ENCODE measurements at places on chromosomes 6 and 20.

DNA sequence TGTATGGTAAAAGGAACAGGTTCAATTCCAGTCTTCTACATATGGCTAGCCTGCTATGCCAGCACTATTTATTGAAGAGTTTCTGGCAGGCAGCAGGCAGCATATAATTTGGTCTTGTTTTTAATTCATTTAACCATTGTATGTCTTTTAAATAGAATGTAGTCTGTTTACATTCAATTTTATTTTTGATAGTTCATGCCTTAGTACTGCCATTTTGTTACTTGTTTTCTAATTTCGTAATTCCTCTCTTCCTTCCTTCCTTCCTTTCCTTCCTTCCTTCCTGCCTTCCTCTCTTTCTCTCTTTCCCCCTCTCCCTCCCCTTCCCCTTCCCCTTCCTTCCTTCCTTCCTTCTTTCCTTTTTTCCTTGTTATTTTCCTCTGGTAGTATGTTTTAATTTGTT, 17.6 kb upstream of the OR2J2 start:
- DNase-seq: no peak

DNA sequence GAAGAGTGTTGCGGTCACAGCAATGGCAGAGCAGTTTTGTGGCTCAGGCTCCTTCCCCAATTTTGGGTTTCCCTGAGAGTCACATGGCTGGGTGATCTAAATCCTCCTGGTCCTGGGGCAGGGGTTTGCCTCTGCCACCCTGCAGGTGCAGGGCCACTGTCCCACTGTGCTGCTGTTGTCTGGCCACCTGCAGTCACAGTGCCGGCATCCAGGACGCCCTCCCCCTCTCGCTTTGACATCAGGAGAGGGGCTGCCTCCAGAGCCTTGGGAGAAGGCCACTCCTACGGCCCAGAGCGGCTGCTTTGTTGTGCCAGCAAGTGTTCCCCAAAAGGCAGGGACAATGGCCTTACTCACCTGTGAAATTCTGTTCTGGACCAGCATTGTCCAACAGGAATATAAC, 449.0 kb downstream of the QKI start:
- no peak for DNase-seq

DNA sequence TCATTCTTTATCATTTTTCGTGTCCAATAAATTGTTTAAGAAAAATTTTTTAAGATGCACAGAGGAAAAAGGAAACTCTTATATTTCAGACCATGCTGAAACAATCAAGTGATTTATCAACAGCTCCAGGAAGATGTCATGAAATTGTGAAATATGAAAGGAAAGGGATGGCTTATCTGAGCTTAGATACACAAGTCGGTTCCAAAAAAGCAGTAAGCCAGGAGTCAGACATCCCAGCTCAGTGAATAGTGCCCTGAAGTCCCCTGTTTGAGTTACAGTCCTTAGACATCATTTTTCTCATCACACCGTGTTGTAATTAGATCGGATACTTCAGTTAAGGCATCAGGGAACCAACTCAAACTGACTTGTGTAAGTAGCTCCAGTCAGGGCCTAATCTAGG, 91.0 kb upstream of the SSTR4 start:
- DNase-seq: no peak

DNA sequence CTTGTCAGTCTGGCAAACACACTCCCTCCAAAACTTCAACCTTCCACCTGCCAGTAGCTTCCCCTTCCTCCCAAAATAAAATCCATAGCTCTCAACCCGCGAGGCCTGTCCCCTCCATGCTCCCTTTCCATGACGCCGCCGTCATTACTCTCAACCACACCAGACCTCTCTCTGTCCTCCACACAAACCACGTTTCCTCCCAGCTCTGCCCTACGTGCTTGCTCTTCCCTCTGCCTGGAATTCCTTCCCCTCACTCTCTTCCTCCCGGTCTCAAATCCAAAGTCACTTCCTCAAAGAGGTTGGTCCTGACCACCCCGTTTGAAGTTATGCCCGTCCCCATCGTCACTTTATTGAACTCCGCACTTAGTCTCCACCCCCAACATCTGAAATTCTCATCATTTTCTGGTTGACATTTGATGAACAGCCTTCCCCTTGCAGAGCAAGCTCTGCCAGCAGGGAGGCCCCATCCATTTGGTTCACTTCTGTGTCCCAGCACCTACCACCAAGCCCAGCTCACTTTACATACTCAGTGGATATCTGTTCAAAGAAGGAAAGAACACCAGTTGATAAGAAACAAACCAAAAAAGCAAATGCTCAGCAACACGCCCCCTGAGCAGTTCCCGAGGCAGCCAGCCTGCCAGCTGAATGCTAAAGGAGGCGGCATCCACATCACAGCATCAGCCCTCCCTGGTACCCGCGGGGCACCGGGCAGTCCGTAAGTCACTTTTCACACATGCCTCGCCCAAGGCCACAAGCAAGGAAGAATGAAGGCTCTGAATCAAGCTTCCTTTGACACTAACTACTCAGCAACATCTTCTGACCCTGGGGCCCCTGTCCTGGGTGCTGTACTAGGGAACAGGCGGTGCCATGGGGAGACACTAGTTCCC, 125.0 kb downstream of the NFATC2 start:
- DNase-seq: no peak

DNA sequence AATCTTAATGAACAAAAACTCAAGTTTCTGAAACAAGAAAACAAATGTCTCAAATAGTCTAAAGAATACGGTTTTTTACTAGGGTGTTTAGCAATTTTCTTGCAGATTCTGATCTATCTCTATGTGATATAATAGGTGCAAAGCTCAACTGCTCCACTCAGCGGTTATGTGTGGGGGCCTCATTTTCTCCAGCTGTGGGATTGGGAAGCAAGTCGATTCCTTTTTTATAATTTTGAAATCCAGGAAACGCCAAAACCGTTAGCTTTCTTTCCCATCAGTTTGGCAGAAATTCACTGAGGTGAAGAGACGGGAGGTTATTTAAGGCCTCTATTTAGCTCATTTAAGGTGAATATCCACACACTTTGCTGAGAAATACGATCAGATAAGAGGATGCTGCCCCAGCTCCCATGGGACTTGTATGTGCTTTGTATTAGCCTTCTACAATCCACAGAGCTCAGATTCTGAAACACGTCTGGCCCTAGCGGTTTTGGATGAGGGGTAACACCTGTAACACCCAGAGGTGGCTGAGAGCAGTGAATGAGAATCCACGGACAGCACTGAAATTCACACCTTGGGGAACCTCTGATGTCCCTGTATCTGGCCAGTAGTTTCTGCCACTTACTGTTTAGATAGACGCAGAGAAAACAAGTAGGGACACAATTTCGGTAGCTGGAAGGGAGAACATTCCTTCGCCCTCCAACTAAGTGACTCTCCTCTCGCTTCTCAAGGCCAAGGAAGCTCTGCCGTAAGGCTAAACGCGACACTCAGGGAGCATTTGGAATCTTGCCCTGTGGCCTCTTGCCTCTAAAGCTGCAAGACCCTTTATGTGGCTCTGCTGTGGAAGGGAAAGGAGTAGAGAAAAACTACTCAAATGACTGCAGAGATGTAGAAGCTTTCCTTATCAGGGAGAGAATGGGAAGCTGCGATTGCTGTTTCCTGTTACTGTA, 6.5 kb upstream of the BCAS4 start:
- no peak for DNase-seq

DNA sequence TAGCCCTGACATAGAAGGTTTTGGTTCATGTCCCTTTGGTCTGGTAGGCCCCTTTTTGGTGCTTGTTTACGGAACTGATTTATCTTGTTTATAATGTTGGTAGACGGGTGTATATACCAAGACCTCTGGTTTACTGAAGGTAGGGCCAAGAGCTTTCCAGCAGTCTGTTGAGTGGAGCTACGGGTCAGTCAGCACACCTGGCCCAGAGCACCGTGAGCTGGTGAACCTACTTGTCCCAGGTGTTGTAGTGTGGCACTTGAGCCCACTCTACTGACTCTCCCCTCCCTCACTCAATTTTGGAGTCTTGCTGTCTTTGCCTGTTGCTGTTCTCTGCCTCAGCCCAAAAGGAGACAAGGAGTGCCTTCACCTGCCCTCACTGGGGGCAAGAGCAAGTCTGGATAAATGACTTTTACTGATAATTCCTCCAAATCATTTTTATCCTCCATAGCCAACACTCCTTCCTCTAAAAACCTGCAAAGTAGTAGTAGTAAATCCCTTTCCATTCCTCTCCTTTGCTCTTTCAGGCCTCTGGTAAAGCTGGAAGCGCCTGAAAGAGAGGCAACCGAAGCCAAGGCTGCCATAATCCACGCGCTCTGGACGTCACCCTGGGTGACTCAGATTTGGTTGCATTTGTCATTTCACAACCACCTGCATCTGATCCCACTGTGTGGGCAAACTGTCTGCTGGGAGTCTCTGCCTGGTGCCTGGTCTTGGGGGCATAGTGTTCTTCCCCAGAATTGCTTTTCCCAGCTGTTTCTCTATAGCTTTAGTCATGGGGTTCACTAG, 22.2 kb downstream of the RREB1 start:
- DNase-seq: peak; percentile 93

DNA sequence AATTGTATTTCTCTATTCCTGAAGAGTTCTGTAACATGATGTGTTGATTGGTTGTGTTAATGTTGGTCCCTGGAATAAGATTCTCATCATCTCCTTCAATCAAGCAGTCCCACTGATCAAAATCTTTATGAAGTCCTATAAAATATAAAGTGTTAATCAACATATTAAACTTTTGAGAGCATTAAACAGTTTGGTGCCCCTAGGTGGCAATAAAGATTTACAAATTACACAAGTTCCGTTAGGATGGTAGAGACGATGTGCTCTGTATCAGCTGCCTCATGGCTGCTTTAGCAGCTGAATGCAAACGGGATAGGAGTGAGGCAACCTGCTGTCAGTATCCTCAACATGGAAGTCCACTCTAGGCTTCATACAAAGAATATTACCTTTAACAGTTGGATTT, 16.9 kb downstream of the TDRD6 start:
- no peak for DNase-seq

DNA sequence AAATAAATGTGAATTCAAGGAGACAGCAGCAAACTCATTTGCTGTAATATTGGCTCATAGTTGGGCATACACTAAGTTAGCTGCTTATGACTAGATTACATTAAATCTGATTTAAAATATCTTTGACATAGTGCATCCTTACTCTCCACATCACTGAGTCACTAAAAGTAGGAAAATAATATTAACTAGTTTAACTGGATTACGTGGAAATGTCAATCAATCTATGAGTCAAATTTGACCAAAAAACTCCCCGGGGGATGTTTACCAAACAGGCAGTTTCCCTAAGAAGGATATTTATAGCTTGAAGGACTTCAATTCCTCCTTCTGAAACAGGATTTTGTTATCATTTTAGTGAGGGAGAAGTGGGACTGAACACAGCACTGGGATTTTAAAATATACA, 366.5 kb downstream of the ESR1 start:
- DNase-seq: no peak

GRCh38 chr6:16544006-16544405, 217.3 kb downstream of the ATXN1 start:
- peak; percentile 26 for DNase-seq

GRCh38 chr20:14709439-14709838, 372.0 kb upstream of the FLRT3 start:
- no peak for DNase-seq

- DNase-seq: no peak
These were observed 200.2 kb upstream of the SUPT3H start for GRCh38 chr6:45577836-45578504.

DNA sequence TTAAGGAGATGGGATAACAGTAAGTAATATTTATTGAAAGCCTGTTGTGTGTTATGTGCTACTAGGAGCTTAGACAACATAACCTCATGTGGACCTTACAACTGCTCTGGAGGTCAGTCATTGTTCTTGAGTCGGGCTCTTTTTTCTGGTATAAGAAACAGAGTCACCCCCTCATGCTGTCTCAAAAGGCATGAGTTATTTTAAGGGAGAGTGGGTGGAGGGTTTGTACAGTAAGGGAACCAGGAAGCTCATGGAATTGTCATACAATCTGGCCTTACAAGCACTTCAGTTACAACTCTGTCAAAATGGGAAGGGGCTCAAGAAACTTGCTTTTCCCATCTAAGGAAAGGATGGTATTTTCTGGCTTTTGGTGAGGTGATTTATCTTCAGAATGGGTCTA, 16.5 kb upstream of the DSE start:
- no peak for DNase-seq

GRCh38 chr20:57450419-57450818, 59.2 kb downstream of the RBM38 start:
- DNase-seq: no peak

DNA sequence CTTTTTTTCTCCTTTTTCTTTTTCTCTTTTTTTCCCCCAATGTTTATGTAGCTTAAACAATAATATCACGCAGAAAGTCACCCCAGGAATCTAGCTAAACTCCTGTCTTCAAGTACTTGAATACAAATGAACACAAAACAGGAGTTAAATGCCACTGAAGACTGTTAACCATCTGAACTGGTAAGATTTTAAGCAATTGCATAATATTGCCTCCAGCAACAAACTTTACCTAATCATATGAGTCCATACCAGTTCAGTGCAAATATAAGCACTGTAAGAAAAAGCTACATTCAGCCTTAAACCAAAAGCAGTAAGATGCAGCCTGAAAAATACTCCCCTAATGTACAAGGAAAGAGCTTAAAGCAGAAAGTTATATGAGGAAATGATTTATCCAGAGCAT, 173.9 kb upstream of the TFAP2D start:
- DNase-seq: peak; percentile 40

DNA sequence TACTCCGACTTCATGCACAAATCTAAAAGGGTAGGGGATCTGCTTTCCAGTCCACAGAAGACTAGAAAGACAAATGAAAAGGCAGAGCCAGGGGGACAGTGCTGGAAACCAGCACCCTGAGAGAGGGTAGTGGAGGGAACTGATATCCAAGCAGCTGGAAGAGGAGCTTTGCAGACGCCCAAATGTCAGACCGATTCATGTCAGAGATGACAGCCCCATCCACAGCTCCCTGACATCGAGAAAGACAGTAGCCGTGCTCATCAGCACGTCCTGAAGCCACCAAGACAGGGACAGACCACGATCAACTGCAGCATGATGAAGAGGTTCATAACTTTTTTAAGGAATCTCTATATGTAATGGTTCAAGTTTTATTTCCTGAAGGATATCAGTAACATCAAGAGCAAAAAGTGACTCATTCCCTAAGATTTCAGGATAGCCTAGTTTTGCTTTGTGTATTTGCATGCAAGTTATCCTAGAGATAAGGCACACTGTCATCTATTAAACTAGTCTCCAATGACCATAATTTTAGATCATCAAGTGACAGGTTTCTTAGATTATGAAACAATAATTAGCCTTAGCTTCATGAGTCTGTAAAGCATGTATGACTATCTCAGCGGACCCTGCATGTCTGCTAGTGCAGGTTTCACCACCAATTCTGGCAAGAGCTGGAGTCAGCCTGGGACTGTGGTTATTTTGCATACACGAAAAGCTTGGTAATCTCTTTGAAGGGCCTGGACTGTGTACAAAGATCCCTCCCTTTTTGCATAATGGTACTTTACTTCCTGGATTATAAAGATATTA, 43.0 kb downstream of the PRDM1 start:
- peak; percentile 80 for DNase-seq

GRCh38 chr6:48624631-48625030, 513.6 kb upstream of the PTCHD4 start:
- no peak for DNase-seq

GRCh38 chr6:100464903-100465700, at the start of gene SIM1:
Gene SIM1 (minus strand): TSS chr6:100464921. CDS start chr6:100463468, 1,453 bp downstream.
- DNase-seq: peak; percentile 94
